ENCODE measurements at places on chromosomes 5 and 9.

DNA sequence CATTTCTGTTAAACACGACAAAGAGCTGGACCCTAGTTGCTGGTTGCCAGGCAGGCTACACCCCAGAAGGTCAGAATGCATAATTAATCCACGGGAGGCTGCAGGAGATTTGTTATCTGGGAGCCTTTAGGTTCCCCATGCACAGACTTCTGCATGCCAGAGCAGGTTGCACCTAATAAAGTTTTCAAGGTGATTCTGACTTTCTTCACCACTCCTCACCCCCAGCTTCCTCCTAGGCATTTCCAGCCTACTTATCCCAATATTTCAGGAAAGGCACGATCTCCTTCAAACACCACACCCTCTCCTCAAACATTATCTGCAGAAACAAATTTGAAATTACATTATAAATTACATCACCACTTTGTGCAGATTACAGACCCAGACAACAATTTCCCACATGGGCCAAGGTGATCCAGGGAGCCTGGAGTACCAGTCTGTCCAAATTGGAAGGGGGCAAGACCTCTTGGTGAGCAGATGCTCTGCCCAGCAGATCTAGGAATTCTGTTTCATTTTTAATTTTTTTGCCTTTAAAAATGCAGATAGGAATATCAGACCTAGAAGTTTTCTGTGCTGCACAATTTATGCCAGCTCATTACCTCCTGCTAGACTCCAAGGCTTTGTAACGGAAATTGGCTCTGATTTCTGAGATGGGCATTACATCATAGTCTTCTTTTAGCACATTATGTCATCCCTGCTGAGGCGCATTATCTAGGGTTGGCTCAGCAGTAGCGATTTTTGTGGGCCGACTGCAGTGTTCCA is 363.4 kb upstream of the SLC30A5 start:
- no peak for DNase-seq

- DNase-seq, result no peak
Measured at GRCh38 chr9:89843591-89843990, 238.8 kb downstream of the GADD45G start.

GRCh38 chr5:133781436-133782225 is 169.3 kb upstream of the FSTL4 start:
- DNase-seq, result no peak

- DNase-seq, result no peak
Measured at GRCh38 chr5:122221857-122222256, 90.2 kb upstream of the SNCAIP start.

DNA sequence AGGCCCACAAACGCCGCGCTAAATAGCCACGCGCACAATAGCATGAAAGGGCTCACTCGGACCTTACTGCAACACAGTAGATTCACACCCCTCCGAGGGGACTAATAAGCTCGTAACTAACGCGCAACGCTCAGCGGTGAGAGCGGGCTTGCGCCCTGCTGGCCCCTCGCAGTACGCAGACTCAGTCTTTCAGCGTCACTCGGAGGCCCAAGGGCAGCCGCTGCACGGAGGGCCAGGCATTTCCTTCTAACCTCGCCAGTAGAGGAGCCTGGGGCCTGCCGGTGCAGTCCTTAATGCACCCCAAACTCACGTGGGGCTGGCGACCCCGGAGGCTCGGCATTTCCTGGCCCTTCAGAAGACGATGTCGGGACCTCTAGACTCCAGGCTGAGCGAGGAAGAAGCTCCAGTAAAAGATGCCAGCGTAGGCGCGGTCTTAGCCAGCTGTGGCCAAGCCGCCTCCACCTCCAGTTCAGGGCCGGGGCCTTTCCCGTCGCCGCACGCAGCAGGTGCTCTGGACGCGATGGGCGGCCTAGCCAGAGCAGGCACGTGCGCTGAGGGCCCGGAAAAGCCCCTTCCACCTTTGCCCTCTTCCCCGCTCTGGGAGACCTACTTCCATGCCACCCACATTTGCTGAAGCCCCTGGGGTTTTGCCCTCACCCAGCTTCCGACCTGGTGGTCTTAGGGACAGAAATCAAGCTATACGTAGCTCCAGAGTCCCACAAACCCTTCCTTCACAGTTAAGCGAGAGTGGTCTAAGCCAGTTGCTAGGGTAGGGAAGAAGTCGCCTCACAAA is 38.3 kb upstream of the TIFAB start:
- DNase-seq, result no peak

DNA sequence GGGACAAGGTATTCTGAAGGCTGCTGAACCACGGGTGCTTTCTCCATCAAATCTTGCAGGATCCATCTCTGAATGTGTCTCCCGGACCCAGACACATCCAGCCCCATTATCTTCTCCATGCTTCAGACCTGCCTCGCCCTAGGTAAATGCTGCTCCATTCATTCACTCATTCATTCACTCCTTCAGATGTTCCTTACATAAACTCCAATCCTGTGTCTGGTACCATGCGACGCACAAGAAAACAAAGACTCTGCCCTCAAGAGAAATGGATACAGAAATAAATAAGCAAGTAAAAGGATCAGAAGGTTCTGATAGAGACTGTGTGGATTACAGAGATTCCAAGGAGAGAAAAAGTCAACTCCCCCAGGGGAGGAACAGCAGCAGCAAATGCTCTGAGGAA is 7.9 kb upstream of the PSMB7 start:
- no peak for DNase-seq
